Fibroblast of skin of right biceps (primary cell): ENCODE measurements at places on chromosomes 2 and 18.

GRCh38 chr2:230178546-230179485, 41.0 kb downstream of the SP110 start:
- DNase-seq: no peak

- no peak for DNase-seq
Observed at GRCh38 chr2:11598228-11598731, 64.4 kb downstream of the GREB1 start.

- DNase-seq: no peak
Observed at GRCh38 chr2:1561259-1561658, 148.0 kb downstream of the TPO start.

DNA sequence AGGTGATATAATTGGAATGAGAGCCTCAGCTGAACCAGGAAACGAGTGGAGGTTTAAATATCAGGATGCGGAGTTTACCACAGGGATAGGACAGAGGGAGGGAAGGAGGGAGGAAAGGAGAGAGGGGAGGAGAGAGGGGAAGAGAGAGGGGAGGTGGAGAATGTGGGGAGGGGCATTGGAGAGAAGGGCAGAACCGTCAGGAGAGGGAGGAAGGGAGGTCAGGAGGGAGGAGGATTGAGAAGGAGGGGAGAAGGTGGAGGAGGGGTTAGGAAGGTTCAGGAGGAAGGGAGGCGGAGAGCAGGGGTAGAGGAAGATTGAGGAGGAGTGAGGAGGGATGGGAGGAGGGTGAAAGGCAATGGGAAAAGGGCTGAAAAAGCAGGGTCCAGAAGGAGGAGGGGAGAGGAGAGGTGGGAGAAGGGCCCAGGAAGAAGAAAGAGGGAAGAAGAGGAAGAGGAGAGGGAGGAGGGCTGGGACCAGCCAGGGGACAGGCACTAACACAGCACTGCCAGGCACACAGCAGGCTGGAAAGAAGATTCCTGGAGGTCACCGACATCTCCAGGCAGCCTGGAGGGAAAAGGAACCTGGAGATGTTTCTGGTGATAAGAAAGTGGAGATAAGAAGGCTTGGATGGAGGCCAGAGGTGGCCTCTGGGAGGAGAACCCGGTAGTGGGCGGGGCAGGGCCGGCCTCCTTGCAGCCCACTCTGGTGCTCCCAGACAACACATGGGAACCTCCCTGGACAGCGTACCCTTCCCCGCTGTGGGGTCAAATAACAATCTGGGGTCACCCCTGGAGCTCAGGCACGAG, 176.7 kb upstream of the SMAD2 start:
- DNase-seq: no peak

- DNase-seq: no peak
Observed at GRCh38 chr2:40028792-40029488, 249.9 kb upstream of the THUMPD2 start.

GRCh38 chr2:46095830-46096229, 201.4 kb upstream of the EPAS1 start:
- no peak for DNase-seq

GRCh38 chr18:79545736-79546171, 133.8 kb upstream of the CTDP1 start:
- no peak for DNase-seq

GRCh38 chr2:68319398-68320117, at the start of gene CNRIP1:
CNRIP1 (minus strand) TSS chr2:68319949; CDS start chr2:68319400, 549 bp downstream.
- peak; percentile 85 for DNase-seq

DNA sequence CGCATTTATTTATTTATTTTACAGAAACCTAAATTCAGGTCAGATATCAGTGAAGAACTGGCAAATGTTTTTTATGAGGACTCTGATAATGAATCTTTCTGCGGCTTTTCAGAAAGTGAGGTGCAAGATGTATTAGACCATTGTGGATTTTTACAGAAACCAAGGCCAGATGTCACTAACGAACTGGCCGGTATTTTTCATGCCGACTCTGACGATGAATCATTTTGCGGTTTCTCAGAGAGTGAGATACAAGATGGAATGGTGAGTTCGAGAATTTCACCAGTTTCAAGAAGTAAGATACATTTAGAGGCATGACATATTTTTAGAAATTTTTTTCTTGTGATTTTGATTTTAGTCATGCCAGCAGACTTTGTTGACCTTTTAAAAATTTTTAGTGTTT, 4.6 kb downstream of the CDCA7 start:
- DNase-seq: peak; percentile 50

DNA sequence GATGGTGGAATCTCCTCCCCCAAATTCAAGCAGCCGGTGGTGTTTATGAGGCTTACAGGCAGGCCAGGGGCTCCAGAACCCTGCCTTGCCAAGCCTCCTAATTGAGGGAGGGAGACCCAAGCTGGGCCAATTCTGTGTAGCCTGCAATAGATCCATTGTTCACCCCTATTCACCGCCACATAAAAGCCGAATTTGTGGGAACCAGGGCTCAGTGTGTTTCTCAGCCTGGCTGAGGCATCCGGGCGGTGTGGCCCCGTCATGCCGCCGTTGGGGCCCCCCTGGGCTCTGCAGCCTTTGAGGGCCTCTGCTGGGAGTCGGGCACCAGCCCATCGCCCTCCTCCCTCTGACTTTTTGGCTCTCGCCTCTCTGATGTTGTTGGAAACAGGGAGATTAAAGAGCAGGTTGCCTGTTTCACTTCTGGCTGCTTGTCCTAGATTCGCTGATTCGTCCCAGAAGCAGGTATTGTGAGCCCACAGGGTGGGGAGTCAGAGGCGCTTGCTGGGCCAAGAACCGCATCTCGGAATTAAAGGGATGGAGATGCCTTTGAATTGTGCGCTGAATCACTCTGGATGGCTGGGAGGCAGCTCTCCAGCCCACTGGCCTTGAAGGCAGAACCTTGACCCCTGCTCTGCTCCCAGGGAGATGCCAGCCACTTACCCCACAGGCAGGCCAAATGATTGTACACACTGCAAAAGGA, 14.7 kb upstream of the OTOS start:
- no peak for DNase-seq

- DNase-seq: peak; percentile 27
Observed at GRCh38 chr2:30511122-30512083, 64.4 kb downstream of the LCLAT1 start.

- no peak for DNase-seq
Observed at GRCh38 chr2:86243950-86244733, 44.9 kb downstream of the MRPL35 start.

GRCh38 chr2:46367286-46367685, 70.1 kb downstream of the EPAS1 start:
- no peak for DNase-seq

- no peak for DNase-seq
Observed at GRCh38 chr2:83949361-83949760, 509.7 kb downstream of the SUCLG1 start.

GRCh38 chr2:50346629-50347357, 685.1 kb downstream of the NRXN1 start:
- no peak for DNase-seq

- DNase-seq: no peak
Observed at GRCh38 chr2:29242621-29243375, 127.6 kb downstream of the CLIP4 start.

DNA sequence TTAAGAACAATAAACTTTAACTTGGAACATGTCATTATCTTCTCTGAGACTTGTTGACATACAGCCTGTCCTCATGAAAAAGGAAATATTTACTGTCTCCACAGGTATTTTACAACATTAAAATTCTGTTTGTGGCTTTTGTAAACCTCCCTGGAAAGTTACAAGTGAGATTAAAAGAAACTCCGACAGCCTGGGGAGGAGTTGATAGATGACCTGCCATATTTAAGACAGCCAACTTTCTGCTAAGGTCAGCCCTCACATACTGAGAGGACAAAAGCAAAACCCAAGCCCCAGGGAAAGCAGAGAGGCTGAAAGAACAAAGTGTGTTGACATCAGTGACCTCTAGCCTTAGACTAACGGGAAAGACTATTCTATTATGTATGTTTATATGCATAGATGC, 350.2 kb downstream of the RIT2 start:
- no peak for DNase-seq

DNA sequence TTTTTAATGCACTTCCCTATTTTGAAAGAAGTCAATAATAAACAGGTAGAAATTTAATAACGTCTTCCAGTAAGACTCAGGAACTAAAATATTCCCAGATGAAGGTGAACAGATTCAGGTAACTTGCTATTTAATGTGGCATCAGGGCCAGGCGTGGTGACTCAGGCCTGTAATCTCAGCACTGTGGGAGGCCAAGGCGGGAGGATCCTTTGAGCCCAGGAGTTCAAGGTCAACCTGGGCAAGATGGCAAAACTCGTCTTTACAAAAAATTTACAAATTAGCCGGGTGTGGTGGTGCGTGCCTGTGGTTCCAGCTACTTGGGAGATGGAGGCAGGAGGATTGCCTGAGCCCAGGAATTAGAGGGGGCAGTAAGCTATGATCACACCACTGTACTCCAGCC, 81.8 kb downstream of the NXPH2 start:
- no peak for DNase-seq

DNA sequence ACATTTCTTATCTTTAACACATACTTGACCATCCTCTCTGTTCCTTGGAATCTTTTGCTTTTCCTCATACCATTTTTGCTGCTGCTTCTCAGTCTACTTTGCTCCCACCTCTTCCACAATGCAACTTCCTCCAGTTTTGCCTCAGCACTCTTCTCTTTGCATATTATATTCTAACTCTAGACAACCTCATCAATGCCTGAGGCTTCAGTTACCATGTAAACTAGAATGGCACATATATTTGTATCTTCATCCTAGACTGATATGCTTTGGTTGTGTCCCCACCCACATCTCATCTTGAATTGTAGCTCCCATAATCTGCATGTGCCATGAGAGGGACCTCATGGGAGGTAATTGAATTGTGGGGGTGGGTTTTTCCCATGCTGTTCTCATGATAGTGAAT, 55.9 kb upstream of the STAM2 start:
- no peak for DNase-seq

GRCh38 chr2:138486363-138487198, 15.0 kb upstream of the SPOPL start:
- no peak for DNase-seq

DNA sequence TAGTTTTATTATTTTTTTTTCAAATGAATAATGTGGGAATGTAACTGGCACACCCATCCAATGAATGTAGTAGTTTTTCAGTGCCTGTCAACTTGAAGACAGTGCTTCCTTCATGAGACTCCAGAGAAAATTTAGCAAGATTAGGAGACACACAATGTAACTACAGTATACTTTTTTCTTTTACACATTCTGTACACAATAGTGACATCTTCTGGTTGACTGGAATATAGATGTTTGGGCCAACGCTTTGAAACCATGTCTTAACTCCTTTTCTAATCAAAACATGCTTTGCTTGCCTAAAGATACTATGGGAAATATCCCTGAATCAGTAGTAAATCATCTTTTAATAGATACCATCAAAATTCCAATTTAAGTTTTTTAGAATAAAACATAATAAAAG, 229.5 kb upstream of the ZC3H15 start:
- DNase-seq: peak; percentile 42

DNA sequence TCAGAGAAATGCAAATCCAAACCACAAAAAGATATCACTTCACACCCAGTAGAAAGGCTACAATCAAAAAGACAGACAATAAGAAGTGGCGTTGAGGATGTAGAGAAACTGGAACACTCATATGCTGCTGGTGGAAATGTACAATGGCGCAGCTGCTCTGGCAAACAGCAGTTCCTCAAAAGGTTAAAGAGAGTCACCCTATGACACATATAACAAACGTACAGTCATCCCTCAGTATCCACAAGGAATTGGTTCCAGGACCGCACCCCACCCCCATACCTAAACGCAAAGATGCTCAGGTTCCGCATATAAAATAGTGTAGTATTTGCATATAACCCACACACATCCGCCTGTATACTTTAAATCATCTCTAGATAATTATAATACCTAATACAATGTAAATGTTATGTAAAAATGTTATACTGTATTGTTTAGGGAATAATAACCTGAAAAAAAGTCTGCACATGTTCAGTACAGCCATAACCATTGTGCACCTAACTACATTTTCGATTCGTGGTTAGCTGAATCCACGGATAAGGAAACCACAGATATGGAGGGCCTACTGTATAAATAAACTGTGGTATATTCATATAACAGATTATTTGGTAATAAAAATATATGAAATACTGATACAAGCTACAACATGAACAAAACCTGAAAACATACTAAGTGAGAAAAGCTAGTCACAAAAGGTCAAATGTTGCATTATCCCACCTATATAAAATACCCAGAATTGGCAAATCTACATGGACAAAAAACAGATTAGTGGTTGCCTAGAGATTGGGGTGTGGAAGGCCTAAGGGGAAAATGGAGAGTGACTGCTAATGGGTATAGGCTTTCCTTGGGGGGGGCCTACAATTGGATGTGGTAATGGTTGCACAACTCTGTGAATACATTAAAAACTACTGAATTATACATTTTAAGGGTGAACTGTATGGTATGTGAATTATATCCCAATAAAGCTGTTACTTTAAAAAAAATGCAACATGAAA, 37.5 kb downstream of the UXS1 start:
- no peak for DNase-seq

- DNase-seq: no peak
Observed at GRCh38 chr2:41399437-41400087, 648.3 kb upstream of the PKDCC start.

- DNase-seq: no peak
Observed at GRCh38 chr18:34838669-34839068, 128.6 kb downstream of the DTNA start.

- no peak for DNase-seq
Observed at GRCh38 chr18:26772691-26773090, 92.8 kb downstream of the AQP4 start.

DNA sequence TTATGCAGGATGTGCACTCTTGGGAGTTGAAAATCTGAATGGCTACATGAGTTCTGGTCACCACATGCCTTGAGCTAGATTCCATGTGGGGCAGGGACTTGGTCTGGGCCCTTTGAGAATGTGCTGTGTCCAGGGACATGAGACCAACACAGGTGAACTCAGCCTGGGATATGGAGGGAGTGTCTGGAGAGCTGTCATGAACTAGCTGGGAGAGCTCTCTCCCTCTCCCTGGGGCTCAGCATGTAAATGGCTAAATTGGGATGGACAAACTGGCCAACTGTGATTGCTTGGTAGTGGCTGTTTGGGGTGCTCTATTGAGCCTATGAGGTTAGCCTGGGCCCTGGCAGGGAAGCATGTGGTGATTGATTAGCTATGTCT, 105.1 kb upstream of the HS6ST1 start:
- DNase-seq: no peak

GRCh38 chr2:47429795-47430194, 26.8 kb downstream of the MSH2 start:
- peak; percentile 26 for DNase-seq

DNA sequence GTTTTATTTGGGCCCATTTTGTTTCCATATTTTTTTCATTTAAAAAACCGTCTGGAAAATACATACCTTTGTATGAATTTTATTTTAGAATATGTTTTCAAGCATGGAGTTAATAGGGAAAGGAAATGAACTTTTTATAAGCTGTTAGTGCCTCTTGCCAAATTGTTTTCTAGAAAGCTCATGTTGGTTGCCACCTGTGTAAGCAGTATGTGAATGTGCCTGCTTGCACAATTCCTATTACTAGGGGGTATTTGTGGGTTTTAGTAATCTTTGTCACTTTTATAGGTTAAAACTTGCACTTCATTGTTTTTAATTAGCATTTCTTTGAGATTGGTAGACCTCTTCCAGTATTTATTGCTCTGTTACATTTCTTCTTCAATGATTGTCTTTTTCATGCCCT, 107.3 kb downstream of the TANC1 start:
- DNase-seq: no peak

- peak; percentile 86 for DNase-seq
Observed at GRCh38 chr18:55328301-55328700, 259.7 kb downstream of the TCF4 start.

GRCh38 chr2:231854616-231855125, 68.4 kb downstream of the COPS7B start:
- no peak for DNase-seq
